ENCODE measurements at places on chromosomes 3 and 15.

GRCh38 chr3:99562138-99562537 lies 76.3 kb upstream of the COL8A1 start:
- no peak for DNase-seq

- no peak for DNase-seq
Observed at GRCh38 chr15:87731630-87732029, 524.9 kb downstream of the NTRK3 start.

GRCh38 chr3:143070977-143071551 lies 48.5 kb upstream of the CHST2 start:
- DNase-seq, result no peak

GRCh38 chr3:195366200-195366925 lies 76.5 kb downstream of the ACAP2 start:
- no peak for DNase-seq

DNA sequence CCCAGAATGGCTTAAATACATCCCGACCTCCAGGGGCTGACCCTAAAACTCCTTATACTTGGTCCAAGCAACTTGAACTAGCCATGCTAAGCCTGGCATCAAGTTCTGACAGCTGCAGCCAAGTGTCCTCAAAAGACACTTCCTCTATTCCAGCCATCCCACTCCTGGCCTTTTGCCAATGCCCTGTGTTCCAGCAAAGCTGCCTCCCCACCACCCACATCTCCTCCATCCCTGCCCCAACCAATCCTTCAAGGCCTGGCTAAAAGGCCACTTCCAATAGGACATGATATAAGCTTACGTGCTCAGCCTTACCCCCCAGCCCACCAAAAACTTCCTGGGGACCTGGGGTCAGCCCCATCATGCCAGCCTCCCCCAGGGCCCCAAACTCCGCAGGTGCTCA lies 40.9 kb downstream of the SEMA3G start:
- no peak for DNase-seq

- DNase-seq, result no peak
Observed at GRCh38 chr3:339351-339750, 142.8 kb downstream of the CHL1 start.

DNA sequence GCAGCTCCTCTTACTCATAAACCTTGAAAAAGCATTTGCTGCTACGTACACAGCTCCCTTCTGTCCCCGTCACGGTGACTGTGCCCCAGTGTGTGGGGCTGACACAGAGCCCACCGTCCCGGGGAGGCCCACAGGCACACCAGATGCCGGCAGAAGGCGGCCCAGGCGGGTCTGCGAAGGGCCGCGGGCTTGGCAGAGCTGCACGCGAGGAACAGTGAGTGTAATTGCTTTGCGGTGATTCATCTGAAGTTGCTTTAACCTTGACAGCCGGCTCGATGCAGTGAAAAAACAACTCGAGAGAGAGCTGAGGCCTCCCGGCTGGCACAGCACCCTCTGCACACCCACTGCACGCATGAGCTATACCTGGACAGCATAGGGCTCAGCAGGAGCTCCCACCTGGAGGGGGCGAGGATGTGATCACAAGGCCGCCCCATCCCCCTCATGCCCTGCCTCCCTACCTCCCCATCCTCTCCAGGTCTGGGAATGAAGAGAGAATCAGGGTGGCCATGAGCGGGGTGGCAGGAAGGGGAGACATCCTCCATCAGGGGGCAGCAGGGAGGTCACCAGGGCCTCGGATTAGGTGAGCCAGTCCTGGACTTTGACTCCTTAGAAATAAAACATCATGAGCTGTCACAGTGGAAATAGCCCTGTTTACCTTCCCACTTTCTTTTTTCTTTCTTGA lies 172.7 kb downstream of the MEGF11 start:
- peak; percentile 3 for DNase-seq

- DNase-seq, result no peak
Observed at GRCh38 chr3:63519426-63519825, 133.0 kb upstream of the SNTN start.

DNA sequence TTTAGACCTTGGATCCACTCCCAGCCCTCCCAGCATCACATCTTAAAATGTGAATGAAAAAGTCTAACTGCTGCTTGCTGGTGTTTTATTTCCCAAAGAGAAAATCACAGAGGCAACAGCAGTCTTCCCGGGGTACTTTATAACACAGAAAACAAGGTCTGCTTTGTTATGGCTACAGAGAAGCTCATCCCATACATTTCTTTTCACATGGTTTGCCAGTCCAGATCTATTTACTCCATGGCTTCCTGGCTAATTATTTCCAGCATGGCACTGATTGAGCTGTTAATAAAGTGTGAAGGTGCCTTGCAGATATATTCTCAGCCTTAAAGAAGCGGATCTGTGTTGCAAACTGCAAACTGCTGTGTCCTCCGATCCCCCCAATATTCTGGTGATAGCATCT lies 466.1 kb upstream of the CFAP20DC start:
- DNase-seq, result no peak

GRCh38 chr3:193095366-193095765 lies 145.7 kb upstream of the PLAAT1 start:
- no peak for DNase-seq

- no peak for DNase-seq
Observed at GRCh38 chr3:29414468-29415224, 133.8 kb downstream of the RBMS3 start.

DNA sequence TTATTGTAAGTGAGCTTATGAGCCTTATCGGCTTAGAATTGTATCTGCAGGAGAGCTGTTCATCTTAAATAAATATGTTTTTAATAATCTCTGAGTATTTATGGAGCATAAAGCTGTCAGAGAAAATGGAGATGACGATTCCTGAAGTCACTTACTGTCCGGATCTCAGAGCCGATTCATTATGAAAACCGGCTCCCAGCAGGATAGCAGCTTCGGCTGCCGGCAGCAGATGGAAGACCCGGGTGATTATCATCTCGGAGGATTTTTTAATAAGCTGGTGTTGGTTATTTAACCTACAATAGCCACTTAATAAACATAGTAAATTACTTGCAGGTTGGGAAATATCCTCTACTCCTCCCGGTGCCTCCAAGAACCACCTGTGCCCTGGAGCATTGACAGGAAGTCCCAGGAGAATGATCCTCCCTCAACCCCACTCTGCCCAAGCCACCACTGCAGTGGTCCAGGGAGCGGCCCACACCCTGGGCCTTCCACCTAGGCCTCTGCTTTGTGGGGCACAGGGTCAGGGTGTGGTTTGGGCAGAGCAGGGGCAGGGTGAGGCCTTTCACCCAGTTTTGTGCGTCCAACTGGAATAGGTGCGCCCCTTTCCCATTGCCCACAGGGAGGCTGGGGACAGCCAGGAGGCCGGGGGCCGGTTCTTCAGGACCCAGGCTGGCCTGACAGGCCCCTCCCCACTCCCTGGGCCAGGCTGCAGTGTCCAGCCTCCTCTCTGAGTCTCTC lies 42.2 kb upstream of the PRR23E start:
- DNase-seq, result no peak

- no peak for DNase-seq
Observed at GRCh38 chr15:66797921-66798320, 95.9 kb downstream of the SMAD6 start.

GRCh38 chr15:89429023-89429422 lies 67.4 kb downstream of the RHCG start:
- DNase-seq, result no peak

DNA sequence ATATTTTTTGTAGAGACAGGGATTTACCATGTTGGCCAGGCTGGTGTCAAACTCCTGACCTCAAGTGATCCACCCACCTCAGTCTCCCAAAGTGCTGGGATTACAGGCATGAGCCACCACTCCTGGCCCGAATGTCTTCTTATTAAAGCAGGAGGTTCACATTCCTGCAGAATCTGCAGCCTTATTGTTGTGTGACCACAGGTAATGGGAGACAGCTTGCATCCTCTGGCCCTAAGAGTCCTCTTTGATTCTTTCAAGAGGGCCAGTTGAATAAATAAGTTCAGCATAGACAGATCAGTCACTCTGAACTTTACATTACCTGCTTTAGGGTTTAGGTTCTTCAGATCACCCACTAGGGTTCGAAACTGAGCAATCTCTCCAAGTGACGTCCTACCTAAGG lies 172.9 kb upstream of the TOPAZ1 start:
- DNase-seq, result no peak

DNA sequence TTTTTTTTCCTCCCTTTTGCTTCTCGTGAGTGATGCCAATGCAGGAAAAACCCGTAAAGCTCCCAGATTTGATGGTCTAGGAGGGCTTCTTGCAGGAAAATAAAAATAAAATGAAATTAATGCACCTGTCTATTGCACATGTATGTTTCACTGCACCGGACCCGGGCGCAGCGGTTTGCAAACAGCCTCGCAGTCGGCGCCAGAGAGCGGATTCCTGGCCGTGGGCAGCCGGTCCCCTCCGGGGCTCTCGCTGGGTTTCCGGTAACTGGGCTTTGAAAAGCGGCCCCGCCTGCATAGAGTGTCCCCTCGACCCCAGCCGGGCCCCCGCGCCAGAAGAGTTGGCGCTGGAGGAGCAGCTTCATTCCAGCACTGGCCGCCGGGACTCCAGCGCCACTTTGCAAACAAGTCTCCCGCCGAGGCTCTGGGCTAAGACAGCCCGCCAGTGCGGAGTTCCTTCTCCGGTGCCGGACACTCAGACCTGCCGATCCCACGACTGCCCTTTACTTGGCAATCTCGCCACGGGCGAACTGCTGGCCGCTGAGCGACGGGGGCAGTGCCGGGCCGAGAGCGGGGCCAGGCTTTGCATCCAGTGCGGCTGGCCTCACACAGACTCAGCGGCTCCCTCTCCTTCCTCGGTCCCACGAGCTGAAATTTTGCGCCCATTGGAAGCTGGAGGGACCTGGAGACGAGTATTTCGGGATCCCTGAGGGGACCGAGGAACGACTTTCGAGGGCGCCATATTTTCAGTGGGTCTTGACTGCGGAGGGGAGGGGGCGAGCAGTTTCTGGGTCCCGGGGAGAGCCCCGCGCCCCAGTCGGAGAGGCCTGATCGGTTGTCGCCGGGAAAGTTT lies 225.9 kb upstream of the C2CD4B start:
- DNase-seq, result no peak

All from cerebellar nuclear complex (tissue), 1 donor.